Stimulated activated CD4-positive, alpha-beta T cell treated with anti-CD3 and anti-CD28 coated beads, Interleukin-2, amount 100 ng/mL, for 4 hours (primary cell): ENCODE measurements at places on chromosomes 3 and 15.

- DNase-seq = no peak
Measured at GRCh38 chr3:39783680-39784079, 25.7 kb upstream of the MYRIP start.

- no peak for DNase-seq
Measured at GRCh38 chr3:157329551-157329950, 107.1 kb upstream of the PTX3 start.

DNA sequence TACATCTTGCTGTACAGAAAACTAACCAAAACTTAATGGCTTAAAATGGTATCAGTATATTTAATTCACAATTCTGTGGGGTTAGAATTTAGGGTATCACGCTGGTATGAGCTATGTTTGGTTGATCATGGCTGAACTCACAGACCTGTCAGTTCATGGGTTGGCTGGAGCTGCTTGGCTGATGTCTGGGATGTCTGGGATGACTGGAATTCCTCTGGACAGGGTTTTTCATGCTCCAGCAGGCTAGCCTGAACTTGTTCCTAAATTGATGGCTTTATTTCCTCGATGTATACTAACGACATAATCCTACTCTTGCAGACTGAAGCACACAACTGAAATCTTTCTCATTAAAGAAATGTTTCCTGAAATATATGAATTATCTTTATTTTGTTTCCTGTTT lies 338.9 kb upstream of the GBE1 start:
- DNase-seq = no peak

DNA sequence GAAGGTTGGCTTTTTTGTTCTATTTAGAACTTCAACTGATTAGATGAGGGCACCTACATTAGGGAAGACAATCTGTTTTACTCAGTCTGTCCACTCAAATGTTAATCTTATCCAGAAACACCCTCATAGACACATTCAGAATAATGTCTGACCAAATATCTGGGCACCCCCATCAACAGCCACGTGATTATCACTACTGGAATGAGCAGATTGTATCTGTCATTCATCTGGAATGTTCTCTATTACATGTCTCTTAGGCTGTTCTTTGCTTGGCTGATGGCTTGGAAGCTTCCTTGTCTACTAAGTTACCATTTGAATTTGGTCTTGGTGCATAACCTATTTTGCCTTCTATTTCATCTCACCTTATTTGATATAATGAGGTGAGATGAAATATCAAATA lies 15.7 kb upstream of the LRRC58 start:
- DNase-seq = no peak

- no peak for DNase-seq
Measured at GRCh38 chr3:182732232-182733015, 60.9 kb upstream of the ATP11B start.

- DNase-seq = no peak
Measured at GRCh38 chr3:135807879-135808278, 157.6 kb upstream of the PPP2R3A start.
